Nephron progenitor cell (in vitro differentiated cells): ENCODE measurements at places on chromosomes 7 and 10.

DNA sequence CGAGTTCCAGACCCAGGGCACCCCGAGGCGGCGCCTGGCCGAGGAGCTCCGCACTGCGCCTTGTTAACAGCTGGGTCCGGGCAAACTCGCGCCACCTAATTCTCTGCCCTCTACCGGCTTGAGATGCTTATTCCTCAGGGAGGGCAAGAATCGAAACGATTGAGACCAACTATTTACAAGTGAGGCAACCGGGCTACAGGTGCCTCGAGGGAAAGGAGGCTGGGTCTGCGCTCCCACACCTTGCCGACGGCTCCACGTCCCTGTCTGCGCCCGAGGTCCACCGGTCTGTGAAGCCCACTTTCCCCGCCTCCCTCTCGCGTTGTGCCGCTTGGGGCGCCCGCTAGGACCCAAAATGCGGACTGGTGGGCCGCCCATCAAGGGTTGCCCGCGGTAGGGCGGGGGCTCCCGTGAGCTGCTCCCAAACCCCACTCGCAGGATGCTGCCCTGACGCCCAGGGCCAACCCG is 527 bp downstream of the AKR1B1 start:
- peak; percentile 70 for DNase-seq

GRCh38 chr7:24825931-24826661 is 68.8 kb upstream of the GSDME start:
- no peak for DNase-seq

- no peak for DNase-seq
Measured at GRCh38 chr7:145978769-145979168, 137.8 kb upstream of the CNTNAP2 start.

- no peak for DNase-seq
Measured at GRCh38 chr7:24956021-24956420, 24.0 kb downstream of the OSBPL3 start.

DNA sequence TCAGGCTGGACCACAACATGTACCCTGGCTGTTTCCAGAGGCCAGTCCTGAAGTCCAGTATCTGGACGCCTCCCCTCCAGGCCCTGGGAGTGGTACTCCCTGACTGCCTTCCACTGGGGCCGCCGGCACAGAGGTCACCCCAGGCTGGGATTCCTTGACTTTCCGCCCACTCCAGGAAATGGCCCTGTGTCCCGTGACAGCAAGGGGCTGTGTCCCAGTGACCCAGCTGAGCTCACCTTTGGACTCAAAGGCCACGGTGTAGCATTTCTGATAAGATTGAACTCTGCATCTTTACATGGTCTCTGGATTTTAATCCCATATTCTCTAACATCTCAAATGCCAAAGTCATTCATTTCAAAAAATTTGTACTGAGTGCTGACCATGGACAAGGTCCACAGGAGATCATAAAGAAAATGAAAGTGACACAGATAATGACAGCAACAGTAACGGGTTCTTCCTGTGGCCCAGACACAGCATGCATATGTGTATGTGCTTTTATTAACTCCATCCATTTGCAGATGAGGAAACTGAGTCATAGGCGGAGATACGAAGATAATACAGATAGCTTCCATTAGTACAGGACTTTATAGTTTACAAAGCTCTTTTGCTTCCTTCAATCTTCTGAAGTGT is 5.4 kb downstream of the ADAMTS14 start:
- DNase-seq, result no peak

DNA sequence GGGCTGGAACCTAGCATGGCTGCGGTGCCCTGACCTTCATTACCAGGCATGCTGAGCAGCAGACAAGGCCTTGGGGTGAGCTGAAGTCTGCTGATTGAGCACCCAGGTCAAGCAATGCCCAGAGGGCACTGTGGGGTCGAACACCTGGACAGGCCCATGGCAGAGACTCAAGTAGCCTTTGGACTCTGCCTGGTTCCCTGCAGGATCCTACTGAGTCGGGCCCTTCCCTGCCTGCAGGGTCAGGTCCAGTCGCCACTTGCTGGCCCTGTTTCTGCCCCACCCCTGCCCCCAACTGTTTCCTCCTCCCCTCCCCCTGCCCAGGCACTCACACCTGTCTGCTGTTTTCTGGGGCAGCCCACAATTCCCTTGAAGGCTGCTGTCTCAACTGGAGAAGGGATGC is 483.2 kb upstream of the MKI67 start:
- no peak for DNase-seq

GRCh38 chr10:121772884-121773283 is 154.9 kb downstream of the ATE1 start:
- no peak for DNase-seq

DNA sequence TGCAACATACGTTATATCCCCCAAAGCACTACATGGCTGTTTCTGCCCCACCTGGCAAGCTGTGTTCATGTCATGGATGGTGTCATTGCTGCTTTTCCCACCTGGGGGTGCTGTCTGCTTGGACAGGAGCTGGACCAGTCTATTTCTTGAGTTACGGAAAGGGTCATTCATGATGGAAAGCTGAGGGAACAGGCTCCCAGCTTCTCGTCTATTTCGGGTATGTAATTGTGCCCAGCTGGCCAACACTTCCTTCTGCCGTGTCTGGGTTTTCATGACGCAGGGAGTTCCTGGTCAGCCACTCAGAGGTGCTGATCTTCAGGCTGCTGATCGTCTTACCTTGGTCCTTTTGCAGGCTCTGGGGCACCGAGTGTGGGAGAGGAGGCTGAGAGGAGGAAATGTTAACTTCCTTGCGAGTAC is 8.6 kb downstream of the BTBD16 start:
- DNase-seq, result peak; percentile 71

- no peak for DNase-seq
Measured at GRCh38 chr7:92843034-92843760, 6.8 kb upstream of the CDK6 start.

GRCh38 chr10:70057306-70057705 is 4.7 kb downstream of the MACROH2A2 start:
- no peak for DNase-seq

DNA sequence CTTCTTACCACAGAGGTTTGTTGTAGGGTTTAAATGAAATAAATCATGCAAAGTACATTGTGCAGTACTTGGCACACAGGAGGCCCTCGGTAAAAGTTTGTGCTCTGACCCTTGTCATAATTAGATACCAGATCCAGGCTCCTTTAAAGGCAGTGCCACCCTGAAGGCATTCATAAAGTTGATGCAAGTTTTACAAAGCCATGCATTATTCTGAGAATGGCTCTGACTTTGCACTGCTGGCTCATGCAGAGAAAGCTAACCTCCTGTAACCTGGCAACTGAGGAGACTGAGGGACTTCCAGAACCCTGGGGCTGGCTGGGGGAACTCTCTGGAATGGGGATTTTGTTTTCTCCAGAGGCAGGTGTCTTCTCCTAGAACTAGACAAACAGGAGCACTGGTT is 570.9 kb downstream of the CCSER2 start:
- no peak for DNase-seq

GRCh38 chr10:6176691-6177231 is 26.0 kb upstream of the PFKFB3 start:
- no peak for DNase-seq

DNA sequence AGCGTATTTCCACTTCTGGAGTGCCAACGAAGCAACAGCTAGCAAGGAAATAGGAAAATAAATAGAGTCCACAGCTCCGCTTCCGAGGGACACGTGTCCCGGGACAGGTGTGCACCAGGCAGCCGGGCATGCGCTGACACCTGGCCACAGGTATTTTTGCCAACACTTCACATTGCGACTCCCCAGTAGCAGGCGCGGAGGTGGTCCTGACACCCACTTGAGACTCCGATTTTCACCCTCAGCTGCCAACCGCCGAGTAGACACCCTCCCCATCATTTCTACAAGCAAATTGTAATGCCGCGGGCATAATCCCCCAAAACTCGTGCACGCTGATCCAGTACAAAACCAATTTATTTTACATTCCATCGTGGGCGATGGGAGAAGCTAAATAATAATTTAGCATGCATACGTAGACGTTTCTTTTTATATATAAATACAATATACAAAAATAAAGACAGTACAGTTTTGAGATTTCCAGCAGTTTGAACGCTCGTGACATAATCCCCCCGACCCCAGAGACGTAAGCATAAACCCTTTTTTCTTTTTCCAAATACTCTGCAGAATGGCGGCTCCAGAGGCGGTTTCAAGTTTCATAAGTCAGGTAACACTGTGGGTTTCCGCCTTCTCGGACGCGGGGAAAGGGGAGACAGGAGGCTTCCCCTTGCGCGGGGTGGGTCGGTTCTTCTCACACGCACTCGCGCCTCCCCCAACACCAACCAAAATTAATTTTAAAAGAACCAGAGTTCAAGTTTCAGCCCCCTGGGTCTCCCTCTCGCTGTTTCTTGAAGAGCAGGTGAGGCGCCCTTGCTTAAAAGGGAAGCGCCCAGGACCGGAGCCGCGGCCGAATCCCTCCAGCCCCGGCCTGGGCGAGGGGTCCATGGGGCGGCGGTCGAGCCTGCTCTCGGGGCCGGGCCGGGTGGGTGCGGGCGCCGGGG is 5.7 kb downstream of the MNX1 start:
- DNase-seq, result no peak

GRCh38 chr10:124693801-124694416 is 50.3 kb downstream of the FAM53B start:
- DNase-seq, result no peak

DNA sequence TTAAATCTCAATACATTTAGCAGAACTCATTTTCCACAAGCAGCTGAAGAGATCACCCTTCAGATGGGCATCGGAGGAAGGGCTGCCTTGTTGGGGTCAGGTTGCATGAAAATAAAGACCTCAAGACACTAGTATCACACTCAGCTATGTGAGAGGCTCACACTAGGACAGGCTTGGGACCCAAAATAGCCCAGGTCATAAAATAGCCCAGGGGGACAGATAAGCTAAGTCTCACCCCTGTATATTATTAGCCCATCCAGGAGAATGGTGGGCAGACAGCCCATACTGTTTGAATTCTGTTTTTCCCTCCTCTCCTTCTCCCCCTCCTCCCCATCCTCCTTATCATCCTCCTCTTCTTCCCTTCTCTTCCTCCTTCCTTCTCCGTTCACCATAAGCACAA is 415.1 kb upstream of the C7orf33 start:
- no peak for DNase-seq
